ENCODE measurements at places on chromosomes 12 and 14.

DNA sequence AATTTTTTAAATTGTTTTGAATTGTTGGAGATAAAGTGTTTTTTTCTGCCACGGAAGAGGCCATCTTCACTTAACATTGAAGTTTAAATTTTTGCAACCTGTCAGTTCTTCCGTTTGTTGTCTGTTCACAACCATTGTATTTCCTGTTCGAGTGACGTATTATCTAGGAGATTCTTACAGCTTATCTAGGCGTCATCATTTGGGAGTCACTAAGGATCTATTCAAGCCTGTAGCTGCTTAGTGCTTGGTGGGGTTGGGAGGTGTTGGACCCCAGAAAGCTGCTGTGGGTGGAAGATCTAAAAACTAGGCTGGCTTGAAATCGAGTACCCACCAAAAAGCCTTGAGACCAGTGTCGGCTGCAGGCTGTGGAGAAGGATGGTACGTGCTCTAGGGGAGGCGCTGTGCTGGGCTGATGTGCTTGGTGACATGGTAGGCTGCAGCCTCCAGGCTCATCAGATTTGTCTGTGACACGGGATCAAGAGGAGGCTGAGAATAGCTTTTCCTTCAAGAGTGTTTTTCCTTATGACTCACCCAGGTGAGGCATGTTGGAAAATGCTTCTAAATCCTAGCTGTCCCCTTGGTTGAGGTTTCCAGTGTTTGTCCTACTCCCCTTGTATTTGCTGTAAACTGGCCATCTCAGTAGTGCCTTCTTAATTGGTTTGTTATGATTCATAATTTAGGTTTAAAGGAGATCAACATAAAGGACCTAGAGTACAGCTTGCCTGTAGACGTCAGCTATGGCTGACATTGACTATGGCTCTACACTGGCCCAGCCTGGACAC lies 57.8 kb downstream of the ATG14 start:
- no peak for DNase-seq

DNA sequence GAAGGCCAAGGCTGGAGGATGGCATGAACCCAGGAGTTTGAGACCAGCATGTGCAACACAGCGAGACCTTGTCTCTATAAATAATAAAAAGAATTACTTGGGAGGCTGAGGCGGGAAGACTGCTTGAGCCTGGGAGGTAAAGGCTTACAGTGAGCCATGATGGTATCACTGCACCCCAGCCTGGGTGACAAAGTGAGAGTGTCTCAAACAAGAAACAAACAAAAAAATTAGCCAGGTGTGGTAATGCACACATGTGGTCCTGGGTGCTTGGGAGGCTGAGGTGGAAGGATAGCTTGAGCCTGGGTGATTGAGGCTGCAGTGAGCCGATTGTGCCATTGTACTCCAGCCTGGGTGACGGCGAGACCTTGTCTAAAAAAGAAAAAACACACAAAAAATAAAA lies 1.7 kb upstream of the GPRC5A start:
- DNase-seq, result no peak

DNA sequence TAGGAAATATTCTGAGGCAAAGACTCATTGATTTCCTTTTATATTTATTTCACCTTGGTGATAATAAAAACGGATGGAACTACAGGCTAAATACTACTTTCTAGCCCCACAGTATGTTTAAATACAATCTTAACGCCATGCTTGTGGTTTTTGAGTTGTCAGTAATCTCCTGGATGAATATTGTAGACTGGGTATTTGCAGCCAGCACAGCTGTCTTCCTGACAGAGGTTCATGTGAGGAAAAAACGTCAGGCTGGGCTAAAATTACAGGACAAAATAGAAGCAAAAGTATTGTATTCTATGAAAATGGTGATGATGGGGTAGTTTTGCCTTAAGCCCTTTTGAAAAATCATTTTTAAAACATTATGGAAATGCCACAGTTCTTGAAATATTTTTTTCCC lies 140.9 kb downstream of the CCDC91 start:
- no peak for DNase-seq

- no peak for DNase-seq
Measured at GRCh38 chr14:38079268-38079667, 128.4 kb upstream of the SSTR1 start.

GRCh38 chr12:131943389-131943788 lies 6.4 kb upstream of the EP400 start:
- DNase-seq, result no peak

DNA sequence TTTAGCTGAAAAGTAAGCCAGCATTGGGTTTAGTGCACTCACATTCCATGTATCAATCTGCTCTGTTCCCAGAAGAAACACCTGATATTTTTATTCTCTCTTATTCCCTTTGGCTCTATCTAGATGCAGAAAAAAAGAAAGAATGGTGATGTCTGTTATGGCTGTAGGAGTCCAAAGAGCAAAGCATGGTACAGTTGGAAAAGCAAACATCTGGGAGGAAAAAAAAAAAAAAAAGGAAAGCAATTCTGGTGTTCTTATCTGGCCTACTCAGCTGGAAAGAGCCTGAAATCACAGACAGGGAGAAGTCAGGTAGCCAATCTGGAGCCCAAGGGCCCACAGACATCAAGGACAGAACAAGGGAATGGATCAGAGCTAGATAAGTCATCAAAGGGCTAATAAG lies 293.9 kb downstream of the DUSP6 start:
- no peak for DNase-seq

DNA sequence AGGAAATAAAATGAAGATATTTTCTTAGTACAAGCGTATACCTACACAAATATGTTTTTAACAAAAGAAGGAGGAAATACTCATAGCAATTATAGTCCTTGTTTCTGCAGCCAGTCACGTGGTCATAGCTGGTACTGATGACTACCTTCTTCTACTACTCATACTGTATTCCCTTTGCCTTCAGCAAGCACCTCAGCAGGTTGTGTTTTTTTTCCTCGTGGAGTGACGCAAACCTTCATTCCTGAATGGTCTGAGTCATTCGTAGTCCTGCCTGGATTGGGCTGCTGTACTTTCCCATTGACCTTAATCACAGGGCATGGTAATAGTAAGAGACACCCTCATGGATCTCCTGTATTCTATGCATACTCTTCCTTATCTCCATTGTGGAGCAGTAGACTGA lies 25.7 kb upstream of the SLC16A7 start:
- DNase-seq, result no peak

DNA sequence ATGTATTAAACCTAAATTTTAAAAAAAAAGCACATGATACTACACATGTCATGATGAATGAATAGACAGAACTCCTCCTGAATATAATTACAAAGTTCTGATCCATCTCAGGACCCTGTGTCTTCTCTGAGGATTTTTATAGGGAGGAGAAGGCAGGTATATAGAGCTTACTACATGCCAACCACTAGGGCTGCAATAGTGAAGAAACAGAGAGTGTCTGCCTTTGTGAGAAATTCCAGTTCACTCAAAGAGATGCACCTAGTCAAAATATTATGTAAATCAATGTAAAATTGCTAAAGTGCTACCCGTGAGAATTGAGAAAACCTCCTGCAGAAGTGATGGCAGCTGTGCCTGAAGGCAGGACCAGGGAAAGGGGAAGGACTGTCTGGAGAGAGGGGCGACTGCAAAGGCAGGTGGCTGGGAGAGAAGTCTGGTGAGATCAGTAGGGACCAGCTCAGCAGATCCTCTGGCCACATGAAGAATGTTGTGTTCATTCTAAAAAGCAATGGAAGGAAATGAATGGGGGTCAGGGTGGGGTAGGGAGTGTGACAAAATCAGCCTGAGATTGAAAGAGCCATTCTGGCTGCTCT lies 15.1 kb downstream of the ABHD4 start:
- DNase-seq, result no peak

DNA sequence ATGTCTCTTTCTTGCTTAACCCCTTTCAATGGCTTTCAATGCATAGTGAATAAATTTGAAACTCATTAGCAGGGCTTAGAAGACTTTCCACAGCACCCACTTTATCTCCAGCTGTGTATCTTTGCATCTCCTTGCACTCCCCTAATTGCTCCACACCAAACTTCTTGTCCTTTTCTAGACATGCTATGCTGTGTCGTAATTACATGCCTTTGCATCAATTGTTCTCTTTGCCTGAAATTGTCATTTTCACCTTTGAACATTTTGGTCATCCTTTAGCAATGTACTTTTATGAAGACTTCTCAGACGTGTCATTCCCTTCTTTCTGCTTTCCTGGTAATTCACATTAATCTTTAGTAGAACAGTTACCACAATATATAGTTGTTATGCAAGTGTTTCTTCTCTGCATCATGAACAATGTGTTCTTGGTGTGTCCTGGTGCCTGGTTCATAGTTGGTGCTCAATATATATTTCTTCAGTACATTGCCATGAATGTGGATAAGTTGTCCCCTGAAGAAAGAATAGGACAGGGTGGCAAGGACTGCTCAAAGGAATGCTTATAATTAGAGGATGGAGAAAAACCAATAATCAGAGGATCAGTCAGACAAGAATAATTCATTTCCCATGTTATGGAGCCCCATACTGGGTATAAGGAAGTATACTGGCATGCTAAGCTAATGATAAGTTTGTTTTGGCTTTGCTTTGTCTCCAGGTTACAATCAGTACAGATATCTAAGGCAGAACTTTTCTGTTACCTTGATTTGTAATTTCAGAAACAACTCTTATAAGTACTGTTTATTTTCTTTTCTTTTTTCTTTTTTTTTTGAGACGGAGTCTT lies 27.2 kb downstream of the ARF6 start:
- DNase-seq, result no peak

- no peak for DNase-seq
Measured at GRCh38 chr14:85566603-85567002, 36.7 kb downstream of the FLRT2 start.

DNA sequence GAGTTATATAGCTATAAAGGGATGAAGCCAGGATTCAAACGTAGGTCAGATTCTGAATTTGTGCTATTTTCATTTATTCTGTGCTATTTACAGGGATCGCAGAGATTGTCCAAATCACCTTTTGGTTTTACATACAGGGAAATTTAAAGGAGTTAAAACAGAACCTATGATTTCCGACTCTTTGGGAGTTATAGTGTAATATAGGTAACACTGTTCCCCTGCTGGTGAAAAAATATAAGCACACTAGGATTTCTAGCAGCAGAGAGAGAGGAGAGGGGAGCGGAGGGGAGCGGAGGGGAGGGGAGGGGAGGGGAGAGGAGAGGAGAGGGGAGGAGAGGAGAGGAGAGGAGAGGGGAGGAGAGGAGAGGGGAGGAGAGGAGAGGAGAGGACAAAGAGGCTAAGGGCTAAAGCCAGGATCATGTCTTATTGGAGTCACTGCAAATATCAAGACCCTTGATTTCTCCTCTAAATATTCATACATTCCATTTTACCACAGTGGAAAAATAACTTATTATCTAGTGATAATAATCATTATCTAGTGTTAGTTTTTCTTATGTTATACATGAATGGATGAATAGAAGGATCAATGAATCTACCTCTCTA lies 46.2 kb upstream of the KCNH5 start:
- no peak for DNase-seq

DNA sequence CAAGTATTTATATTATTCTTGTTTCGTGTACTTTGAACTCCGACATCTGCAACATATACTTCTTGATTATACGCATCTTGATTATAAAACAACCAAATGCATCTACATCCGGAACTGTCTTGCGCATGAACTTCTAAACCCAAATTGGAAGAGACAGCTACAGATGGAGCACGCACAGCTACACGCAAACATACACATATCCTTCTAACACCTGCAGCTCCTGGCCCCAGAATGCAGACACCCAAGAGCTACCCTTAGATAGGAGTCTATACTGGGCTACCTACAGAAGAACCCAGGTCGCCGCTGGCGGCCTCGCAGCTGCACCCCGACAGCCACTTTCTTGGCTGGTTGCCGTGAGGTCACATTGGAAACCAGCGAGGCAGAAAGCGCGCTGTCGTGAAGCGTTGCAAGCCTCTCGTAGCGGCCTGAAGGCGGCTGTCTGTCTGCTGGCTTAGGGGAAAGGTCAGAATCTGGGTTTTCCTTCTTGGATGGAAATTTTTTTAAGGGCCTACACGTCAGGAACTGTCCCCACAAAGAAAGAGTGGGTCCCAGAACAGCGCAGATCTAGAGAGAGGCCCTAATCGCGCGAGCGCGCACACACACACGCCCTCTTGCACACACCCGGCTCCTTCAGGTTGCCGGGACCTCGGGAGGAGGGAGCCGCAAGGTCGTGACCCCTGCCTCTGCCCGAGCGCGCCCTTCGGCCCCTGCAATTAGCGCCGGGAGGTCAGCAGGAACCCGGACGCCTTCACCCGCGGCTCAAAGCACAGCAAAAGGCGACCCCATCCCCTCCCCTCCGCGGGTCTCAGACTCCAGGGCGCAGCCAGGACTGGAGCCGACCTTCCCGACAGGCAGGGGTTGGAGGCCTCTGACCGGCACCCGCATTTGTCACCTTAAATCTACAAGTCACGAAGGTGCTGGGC lies 17.0 kb downstream of the TBX3 start:
- no peak for DNase-seq

DNA sequence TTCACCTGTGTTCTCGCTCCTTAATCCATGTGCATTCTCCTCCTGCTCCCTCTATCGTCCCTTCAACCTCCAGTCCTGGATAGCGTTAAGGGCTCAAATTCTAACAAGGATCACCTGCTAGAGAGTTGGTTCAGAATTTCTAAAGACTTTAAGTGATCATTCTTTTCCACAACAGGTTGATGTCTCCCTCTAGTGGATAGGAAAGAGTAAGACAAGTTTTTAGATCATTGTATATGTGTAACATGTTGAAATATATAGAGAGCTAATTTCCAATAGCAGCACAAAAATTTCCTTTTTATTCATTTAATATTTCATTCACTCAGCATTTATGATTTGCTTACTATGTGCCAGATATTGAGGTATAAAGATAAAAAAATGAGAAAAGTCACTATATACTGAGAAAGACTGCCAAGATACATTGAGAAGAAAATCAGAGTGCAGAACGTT lies 9.3 kb upstream of the ESR2 start:
- no peak for DNase-seq

Measured in NCI-H1048 (cell line).